CD4-positive, alpha-beta T cell (primary cell): ENCODE measurements at places on chromosomes 7 and 10. TPM values are rescaled to one million over a fixed set of nuclear protein-coding genes. Genes with fewer than 3 reads are reported as not detected.

- no peaks in the 10 kb centered on the region for H3K4me1 ChIP-seq
- H3K36me3 ChIP-seq, result no peaks in the 10 kb centered on the region
- no peak for DNase-seq
- no peak overlapping the region for H3K4me3 ChIP-seq
- no peak overlapping the region for H3K27ac ChIP-seq
- no peaks in the 10 kb centered on the region for H3K27me3 ChIP-seq
Observed at GRCh38 chr10:66180581-66181318, 745.1 kb upstream of the LRRTM3 start.

- no peak overlapping the region for H3K4me3 ChIP-seq
- DNase-seq, result no peak
- H3K27ac ChIP-seq, result no peak overlapping the region
- H3K36me3 ChIP-seq, result no peaks in the 10 kb centered on the region
- H3K4me1 ChIP-seq, result no peaks in the 10 kb centered on the region
Observed at GRCh38 chr7:12552876-12553275, 17.6 kb upstream of the SCIN start.

- peaks cover 16% of the 10 kb centered on the region for H3K4me1 ChIP-seq
- H3K27me3 ChIP-seq, result peaks cover 22% of the 10 kb centered on the region
- H3K27ac ChIP-seq, result no peak overlapping the region
- no peak for DNase-seq
- H3K36me3 ChIP-seq, result no peaks in the 10 kb centered on the region
Observed at GRCh38 chr10:16518822-16519221, 2.9 kb downstream of the C1QL3 start.

GRCh38 chr10:109914966-109915365 is 8.3 kb downstream of the XPNPEP1 start:
- peaks cover 18% of the 10 kb centered on the region for H3K36me3 ChIP-seq
- no peak overlapping the region for H3K27ac ChIP-seq
- H3K27me3 ChIP-seq, result no peaks in the 10 kb centered on the region
- H3K4me1 ChIP-seq, result peaks cover 48% of the 10 kb centered on the region
- no peak overlapping the region for H3K4me3 ChIP-seq

DNA sequence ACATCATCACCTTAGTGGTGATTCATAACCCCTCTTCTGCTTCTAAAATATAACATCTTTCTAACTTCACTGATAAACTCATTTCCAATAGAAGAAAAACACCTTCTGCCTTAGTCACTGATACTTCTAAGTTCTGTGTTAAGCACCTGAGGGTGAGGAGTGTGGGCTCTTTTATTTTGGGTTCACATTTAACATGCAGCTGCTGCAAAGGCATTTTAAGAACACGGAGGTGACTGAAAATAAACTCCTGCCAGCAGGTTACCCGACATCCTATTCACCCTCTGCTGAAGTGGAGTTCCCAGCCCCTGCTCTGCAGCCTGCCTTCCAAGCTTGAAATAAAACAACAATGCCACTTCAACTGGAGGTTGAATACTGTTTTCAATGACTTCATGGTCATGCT is 202.9 kb upstream of the PLXNA4 start:
- no peak overlapping the region for H3K27ac ChIP-seq
- no peak for DNase-seq
- no peaks in the 10 kb centered on the region for H3K27me3 ChIP-seq
- H3K4me1 ChIP-seq, result peaks cover 5% of the 10 kb centered on the region
- H3K36me3 ChIP-seq, result no peaks in the 10 kb centered on the region

DNA sequence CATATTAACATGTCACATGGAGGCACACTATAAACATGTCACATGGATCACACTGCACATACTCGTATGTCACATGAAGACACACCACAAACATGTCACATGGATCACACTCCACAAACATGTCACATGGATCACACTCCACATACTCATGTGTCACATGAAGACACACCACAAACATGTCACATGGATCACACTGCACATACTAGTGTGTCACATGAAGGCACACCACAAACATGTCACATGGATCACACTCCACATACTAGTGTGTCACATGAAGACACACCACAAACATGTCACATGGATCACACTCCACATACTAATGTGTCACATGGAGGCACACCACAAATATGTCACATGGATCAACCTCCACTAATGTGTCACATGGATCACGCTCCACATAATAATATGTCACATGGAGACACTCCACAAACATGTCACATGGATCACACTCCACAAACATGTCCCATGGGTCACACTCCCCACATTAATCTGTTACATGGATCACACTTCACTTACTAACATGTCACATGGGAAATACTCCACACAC is 195.6 kb upstream of the PFKP start:
- no peak for DNase-seq
- H3K4me3 ChIP-seq, result no peak overlapping the region
- no peaks in the 10 kb centered on the region for H3K36me3 ChIP-seq
- no peaks in the 10 kb centered on the region for H3K4me1 ChIP-seq
- H3K27me3 ChIP-seq, result no peaks in the 10 kb centered on the region

DNA sequence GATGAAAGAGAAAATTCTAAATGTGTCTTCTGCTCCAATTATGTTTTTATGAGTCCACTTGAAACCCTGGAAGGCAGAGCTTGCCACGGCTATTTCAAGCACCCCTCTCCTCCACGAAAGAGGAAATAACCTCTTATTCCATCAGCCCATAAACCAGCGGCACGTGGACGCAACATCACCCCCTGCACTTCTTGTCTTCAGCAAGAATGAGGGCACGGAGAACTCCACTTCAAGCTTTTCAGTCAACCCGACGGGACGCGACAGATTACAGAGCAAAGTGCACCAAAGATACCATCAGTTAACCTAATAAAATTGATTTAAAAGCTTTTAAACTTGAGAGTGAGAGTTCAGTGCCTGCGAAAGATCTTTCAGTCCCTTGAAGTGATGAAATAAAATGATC is 406.3 kb downstream of the GALNT17 start:
- H3K4me3 ChIP-seq, result no peak overlapping the region
- H3K27ac ChIP-seq, result no peak overlapping the region
- no peak for DNase-seq

GRCh38 chr10:43076876-43077420 is at the start of gene RET:
RET (plus strand) TSS chr10:43077069; CDS start chr10:43077259, 190 bp downstream.
- no peak within 1 kb of the TSS for H3K4me3 ChIP-seq
- H3K36me3 ChIP-seq, result no peaks in the 10 kb centered on the region
- no peak within 1 kb of the TSS for H3K27ac ChIP-seq

DNA sequence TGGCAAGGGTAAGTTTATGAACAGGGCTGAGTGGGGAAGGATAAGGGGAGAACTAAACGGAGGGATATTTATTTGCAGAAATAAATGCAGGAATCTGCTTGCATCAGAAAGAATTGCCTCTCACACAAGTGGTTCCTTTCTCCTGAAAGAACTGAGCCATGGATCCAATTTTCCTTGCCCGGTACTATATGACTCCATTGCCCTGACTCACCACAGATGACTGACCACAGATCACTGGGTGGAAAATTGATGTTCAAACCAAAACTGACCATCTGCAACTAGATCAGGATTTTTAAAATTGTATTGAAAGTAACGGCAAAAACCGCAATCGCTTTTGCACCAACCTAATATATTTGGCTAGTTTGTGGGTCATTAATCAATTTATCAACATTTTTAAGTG is 6.2 kb upstream of the MACC1 start:
- no peak overlapping the region for H3K27ac ChIP-seq
- no peaks in the 10 kb centered on the region for H3K36me3 ChIP-seq
- no peak for DNase-seq
- H3K4me1 ChIP-seq, result no peaks in the 10 kb centered on the region
- H3K27me3 ChIP-seq, result no peaks in the 10 kb centered on the region
- no peak overlapping the region for H3K4me3 ChIP-seq

DNA sequence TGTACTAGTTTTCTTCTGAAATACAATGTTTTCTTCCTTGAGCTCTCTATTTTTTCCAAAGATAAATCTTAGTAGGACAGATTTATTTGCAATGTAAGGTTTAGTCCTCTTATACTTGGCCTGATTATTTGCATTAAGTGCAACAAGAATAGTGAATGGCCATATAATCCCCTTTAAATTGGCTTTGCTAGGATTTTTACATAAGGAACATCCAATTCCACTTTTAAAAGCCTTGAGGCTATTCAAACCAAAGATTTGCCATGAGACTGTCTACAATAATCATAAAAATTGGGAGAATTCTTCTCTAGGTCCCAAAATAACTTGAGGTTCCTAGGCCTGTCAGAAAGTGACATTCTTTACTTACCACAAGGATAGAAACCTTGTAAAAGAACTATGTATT is 128.6 kb upstream of the THSD7A start:
- H3K4me3 ChIP-seq, result no peak overlapping the region
- no peaks in the 10 kb centered on the region for H3K4me1 ChIP-seq
- H3K27ac ChIP-seq, result no peak overlapping the region
- no peaks in the 10 kb centered on the region for H3K36me3 ChIP-seq
- no peaks in the 10 kb centered on the region for H3K27me3 ChIP-seq
- DNase-seq, result no peak

- H3K4me1 ChIP-seq, result peaks cover 43% of the 10 kb centered on the region
- no peaks in the 10 kb centered on the region for H3K36me3 ChIP-seq
- no peak overlapping the region for H3K27ac ChIP-seq
- no peak overlapping the region for H3K4me3 ChIP-seq
- no peak for DNase-seq
Observed at GRCh38 chr7:138750473-138750872, 47.3 kb upstream of the TMEM213 start.

The MMS19 gene
- total RNA-seq, result 65.7 TPM

The LFNG gene
- total RNA-seq, result 96.7 TPM

The ERVW-1 gene
- not detected for total RNA-seq

The NOM1 gene
- 27.6 TPM for total RNA-seq

The OPALIN gene
- not detected for total RNA-seq
